ENCODE measurements at places on chromosomes 2 and 18.
A peak's percentile ranks its signal among the peaks of the same experiment; 100 is the strongest.

DNA sequence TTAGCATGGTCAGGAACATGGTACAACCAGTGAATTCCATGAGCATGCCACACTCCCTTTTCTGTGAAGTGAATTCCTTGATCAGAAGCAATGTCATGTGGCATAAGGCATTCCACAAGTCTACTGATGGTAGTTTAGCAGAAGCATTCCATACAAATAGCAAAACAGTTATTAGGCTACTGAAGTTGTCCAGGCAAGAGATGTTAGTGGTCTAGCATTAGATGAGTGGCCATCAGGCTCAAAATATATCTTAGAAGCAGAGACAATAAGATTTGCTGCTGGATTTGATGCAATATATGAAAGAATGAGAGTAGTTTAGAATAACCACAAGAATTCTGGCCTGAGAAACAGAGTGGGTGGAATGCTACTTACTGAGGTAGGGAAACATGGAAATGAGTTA lies 355.3 kb upstream of the NRXN1 start:
- no peak for DNase-seq

DNA sequence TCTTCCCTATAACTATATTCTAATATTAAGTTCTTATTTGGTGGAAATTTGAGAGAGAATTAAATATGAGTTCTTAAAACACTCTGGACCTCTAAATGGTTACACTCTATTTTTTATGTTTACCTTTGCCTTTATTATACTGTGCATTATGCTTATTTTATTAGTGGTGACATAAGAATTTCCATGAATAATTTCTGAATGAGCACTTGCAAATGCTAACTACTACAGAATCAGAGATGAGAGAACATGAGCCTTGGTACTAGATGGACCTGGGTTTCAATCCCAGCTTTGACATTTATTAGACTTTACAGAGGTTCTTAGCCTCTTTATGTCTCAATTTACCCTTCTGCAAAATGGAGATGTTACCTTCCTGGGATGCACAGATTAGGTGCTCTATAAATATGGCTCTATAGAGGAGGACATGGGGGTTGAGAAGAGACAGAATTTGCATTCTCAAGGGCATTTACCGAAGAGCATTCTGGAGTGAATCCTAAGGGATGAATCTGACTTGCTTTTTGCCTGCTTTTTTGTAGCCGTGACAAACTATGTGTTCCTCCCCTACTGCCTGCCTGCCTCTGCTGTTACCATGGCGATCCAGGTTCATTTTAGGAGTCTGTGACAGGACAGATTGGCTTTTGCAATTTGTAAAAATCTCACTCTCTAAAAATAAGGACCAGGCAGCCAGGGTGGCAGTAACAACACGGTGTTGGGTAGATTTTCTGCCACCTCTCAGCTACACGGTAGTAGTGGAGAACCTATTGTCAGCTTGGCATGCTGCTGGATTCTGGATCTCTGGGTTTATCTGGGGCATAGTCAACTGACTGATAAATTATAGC lies 20.7 kb upstream of the CNRIP1 start:
- DNase-seq = no peak

- no peak for DNase-seq
Observed at GRCh38 chr2:85212841-85213240, 79.6 kb downstream of the TCF7L1 start.

DNA sequence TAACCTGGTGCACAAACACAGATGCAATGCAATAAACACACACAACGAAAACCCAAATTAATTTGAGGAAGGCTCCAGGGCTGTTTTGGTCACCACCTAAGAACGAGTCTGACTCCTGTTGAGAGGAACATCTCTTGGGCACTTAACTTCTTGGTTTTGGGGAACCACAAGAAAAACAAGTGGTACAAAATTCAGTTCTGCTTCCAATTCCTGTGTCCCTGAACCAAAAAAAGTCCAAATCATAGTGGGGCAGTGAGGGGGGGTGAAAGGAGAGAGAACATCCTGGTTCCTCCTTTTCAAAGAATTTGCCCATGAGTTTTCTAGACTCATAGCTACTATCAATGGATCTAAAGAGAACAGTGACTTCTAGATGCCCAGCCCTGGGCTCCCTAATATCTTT lies 143.6 kb downstream of the COL4A4 start:
- DNase-seq = no peak

DNA sequence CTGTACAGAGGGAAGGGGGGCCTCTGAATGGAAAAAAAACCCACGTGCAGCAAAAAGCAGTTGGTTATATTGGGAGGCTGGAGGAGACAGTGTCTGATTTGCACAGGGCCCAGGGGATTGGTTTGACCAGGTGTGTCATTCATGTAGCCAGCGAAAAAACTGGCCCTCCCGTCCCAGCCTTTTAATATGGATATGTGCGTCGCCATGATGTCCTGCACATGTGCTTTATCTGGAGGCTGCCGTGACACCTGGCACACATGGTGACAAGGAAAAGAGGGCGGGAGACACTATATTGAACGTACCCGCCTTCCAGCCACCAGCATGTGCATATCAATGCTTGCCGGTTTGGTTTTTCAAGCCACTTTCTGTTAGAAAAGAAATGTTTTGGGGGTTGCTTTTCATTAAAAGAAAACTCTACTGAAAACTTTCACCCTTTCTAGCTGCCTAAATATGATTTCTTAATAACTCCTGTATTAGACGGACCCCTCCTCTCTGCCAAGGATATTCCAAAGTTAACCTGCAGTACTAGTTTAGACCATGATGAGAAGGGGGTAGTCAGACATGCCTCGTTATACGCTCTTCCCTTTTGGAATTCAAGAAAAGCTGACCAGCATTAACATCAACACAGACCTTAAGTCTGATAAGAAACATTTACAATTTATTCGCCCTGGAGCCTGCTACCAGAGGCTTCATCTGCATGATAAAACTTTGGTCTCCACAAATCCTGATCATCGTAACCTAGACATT lies 16.2 kb downstream of the SLC25A52 start:
- DNase-seq = no peak

- DNase-seq = no peak
Observed at GRCh38 chr18:3902676-3903075, 452.7 kb downstream of the TGIF1 start.

DNA sequence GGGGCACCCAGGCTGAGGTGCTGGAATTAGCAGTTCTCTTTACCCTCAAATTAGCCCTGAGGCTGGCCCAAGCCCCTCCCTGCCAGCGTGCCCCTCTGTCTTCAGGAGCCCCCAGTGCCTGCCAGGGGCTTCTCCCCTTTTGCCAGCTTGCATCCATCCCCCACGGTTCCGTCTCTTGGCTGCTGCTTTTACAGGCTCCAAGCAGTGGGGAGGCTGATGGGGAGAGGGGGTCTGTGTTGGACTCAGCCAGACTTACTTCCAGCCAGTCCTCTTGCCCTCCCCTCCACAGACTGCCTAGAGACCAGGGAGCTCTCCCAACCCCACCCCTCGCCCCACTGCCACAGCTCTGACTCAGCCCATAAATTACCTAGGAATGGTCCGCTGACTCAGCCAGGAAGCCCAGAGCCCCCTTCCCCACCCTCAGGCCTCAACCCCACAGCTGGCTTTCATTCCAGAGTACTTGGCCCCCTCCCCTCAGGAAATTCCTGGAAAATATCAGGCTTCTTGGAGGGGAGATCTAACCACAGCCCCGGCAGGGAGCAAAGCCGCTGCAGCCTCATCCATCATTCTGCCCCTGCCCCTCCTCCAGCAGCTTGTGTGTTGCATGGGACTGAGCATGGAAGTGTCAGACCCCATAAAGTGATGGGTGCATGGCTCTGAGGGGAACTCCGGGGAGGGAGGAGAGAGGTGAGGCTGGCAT lies 184.6 kb downstream of the ZFP36L2 start:
- DNase-seq = no peak

GRCh38 chr2:36672199-36672598 lies 24.3 kb upstream of the VIT start:
- no peak for DNase-seq

- no peak for DNase-seq
Observed at GRCh38 chr2:234278556-234279255, 218.2 kb downstream of the ARL4C start.

DNA sequence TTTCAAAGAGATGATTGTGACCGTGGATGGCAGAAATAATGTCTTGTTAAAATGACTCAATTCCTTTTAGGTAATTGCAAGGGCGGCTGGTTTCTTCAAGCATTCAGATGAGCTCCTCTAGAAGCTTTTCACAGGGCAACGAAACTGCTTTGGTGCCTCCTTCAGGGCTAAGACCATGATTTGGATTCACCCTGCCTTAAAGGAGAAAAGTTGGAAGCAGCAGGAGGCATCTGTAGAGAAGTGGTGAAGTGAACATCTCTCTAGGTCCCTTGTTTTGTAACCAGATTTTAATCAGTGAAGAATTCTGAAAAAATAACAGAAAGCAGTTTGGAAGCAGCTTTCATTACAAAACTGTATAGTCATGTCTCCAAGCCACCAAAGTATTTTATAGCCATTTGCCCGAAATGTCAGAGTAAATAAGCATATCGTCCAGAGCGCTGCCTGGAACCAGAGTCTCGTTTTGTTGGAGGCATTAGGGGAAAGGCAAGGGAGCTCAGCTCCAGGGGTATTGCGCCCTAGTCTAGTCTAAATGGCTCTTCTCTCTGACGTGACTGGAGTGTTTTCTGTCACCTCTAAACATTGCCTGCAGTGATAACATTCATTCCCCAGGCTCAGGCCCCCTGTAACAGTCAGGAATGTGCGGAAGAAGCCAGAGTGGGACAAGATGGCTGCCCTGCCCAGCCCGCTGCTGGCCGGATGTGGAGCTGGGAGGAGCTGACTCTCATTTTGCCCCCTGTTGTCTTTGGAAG lies 57.8 kb upstream of the ITGB6 start:
- DNase-seq = no peak

- DNase-seq = no peak
Observed at GRCh38 chr2:132581591-132581990, 88.4 kb downstream of the LYPD1 start.

- no peak for DNase-seq
Observed at GRCh38 chr18:42078711-42079110, 123.7 kb downstream of the PIK3C3 start.

GRCh38 chr18:48750485-48751175 lies 200.1 kb downstream of the SMAD7 start:
- no peak for DNase-seq

GRCh38 chr18:57094175-57094574 lies 52.7 kb upstream of the BOD1L2 start:
- no peak for DNase-seq

- DNase-seq = no peak
Observed at GRCh38 chr2:31258351-31258750, 24.4 kb downstream of the EHD3 start.

DNA sequence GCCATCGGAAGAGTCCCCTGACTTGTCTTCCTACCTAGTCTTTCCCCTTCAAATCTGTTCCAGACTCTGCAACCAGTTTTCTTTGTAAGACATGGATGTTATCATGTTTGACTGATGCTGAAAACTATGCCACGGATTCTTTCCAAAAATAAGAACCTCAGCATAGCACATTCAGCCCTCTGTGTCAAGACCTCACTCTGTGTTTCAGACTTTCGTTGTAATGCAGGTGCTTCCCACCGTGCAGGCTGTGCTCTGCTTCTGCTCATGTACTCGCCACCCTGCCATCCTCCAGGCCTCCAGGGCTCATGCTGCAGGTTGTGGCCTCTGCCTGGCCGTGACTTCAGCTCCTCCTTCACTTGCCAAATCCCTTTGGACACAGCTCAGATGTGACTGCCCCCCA lies 347.0 kb upstream of the RAB12 start:
- no peak for DNase-seq

GRCh38 chr2:104574367-104574766 lies 279.5 kb upstream of the POU3F3 start:
- DNase-seq = no peak

- no peak for DNase-seq
Observed at GRCh38 chr2:165203689-165204559, at the start of gene SCN3A. Gene SCN3A (minus strand): TSS chr2:165204050. CDS start chr2:165176394, 27,656 bp downstream.

DNA sequence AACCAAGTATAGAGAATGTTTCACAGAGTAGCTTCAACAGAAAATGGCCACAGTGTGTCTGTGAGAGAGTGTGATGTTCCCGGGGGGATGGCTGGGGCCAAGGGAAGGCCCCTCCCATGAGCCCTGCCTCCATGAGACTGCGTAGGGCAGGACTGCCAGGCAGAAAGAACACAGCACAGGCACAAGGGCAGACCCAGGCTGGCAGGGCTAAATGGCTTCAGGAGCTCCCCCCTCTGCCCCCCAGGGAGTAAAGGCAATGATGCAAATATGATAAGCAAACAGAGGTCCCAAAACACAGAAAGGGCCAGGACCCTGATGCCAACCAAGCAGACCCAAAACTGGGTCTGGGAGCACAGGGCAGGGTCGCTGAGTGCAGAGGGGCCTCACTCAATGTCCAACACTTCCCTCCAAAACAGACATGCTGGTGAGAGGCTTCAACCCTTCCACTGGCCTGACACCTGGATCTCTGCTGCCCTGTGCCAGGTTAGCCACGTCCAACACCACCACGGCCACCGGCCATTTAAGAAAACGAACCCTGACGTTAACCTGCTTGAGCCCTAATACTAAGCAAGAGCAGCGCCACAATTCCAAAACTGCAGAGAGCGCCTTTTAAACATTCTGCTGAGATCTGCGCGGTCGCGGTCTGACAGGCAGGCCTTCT lies 90.3 kb downstream of the HDAC4 start:
- DNase-seq = peak; percentile 10

DNA sequence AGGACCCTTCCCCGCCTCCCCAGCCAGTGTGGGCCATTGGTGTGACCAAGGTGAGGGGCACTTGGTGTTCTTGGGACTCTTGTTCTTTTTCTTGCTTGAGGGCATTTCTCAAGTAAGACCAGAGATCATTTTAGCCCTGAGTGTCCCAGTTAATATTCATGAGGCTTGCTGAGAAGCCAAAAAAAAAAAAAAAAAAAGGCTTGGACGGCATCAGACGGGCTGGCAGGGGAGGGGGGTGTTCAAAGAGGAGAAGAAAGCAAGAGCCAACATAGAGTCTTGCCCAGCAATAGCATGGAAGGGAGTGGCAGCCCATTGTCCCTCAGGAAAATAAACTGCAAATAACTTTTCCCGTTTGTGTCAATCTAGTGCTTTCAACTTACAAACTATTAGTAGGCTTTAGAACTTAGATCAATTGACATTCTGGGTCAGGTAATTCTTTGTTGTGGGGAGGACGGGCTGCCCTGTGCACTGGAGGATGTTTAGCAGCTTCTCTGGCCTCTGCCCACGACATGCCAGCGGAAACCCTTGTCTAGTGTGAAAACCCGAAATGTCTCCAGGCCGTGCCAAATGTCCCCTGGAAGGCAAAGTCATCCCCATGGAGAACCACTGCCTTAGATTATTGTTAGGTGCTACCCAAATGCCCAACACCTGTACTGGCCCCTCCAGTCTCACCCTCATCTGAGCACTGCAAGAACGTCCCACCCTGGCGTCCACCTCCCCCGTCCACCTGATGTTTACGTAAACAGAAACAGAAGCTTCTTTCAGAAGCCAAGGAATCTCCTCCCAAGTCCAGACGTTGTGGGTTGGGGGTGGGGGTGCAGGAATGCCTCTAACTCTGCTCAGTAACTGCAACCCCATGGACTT lies 163.4 kb downstream of the BCL2 start:
- no peak for DNase-seq

Measured in activated T-cell treated with anti-CD3 and anti-CD28 coated beads, Interleukin-2, amount 50 U/mL, for 1 hour (primary cell).